ENCODE measurements at places on chromosomes 2 and 18.

- no peak for DNase-seq
These were observed 240.9 kb downstream of the SLC8A1 start for GRCh38 chr2:40210968-40211353.

- DNase-seq, result no peak
These were observed 16.8 kb downstream of the HDLBP start for GRCh38 chr2:241298673-241299072.

DNA sequence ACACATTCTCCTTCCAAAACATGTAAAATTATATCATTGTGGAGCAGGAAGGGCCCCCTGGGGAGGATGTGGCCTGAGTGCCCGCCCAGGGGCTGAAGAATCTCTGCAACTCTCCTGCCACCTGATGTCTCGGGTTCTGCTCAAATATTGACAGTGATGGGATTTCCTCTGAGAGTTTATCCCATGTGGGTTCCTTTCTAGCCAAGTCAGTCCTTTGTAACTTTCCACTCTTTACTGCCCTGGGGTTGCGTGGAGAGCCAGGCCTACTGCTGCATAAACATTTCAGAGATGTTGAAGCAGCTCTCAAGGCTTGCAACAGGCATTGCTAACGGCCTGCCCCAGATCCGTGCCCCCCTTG, 4.0 kb upstream of the RAB17 start:
- DNase-seq, result no peak

GRCh38 chr2:11019614-11020013, 107.9 kb downstream of the KCNF1 start:
- no peak for DNase-seq

GRCh38 chr2:233339427-233339826, 14.9 kb upstream of the DGKD start:
- DNase-seq, result no peak

DNA sequence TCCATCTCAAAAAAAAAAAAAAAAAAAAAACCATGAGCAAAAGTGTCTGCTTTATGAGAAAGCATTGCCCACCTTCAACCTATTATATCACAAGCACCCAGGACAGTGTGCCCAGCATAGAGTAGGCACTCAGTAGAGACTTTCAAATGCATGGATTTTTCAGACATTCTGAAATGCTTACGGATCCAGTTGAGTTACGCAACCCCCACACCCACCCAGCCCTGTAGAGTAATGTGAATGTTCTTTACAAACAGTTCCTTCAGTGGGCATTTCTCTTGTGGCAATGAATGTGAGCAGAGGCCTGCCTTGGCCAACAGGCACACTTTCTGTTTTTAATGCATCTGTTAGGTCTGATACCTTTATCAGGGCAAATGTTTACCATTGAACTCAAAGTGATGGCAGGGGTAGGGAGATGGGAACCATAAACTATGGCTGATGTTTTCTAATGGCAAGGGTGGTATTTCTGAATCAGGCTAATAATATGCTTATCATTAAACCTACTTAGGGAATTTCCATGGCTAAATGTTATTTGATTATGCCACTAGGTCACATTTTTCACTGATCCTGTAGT, 65.0 kb upstream of the RPL31 start:
- no peak for DNase-seq

DNA sequence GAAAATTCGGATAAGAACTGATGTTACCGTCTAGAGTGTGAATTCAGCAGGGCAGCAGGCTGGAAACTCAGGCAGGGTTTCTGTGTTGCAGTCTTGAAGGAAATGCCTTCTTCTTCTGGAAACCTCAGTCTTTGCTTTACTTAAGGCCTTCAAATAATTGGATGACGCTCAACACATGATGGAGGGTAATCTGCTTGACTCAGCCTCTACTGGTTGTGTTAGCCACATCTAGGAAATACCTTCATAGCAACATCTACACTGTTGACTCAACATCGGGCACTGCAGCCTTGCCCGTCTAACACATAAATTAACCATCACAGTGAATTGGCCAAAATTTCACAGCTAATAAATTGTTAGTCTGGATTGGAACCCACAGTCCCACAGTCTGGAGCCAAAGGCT, 37.2 kb downstream of the YPEL5 start:
- no peak for DNase-seq

DNA sequence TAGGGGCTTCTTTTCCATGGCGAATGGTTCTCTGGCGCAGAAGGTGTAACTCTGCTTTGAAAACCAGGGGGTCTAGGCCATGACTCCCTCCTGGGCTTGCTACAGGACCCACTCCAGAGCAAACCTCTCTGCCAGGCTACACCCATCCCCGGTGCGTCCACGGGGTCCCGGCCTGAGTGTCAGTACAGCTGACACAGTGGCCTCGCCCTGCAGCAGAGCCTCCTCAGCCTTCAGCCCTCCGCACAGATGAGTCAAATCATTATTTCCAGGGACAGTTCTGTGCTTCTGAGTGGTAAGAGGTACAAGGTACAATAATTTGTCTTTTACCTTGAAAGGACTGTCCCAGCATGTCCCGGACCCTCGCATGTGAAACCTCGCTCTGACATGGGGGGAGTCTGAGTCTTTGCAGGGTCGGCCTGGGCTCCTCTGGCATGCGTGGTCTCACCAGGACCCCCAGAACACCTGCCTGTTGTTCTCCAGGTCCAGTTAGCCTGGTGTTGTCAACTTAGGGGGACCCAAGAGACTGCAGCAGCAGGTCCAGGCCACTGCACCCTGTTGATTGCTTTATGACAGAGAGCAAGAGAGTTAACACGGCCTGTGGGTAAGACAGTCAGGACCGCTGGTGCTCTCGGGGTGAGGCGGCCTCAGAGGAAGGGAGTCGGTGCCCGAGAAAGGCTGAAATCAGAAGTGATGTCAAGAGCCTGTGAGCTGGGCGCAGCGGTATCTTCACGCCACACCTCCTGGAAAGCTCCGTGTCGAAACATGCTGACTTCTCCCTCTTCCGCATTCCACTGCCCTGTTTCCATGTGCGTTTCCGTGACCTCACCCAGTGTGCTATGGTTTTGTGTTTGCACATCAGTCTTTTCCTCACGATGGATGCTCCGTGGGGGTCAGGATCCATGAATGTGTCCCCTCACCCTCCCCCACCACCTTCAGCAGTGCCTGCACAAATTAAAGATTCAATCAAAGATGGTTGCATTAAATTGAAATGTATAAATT, 340.1 kb downstream of the EIPR1 start:
- no peak for DNase-seq

GRCh38 chr2:134892282-134893035, 26.2 kb upstream of the CCNT2 start:
- DNase-seq, result no peak
